ENCODE measurements at places on chromosomes 4 and X.
A peak's percentile ranks its signal among the peaks of the same experiment; 100 is the strongest.

- DNase-seq, result no peak
These were observed 34.6 kb downstream of the SEPTIN11 start for GRCh38 chr4:76984127-76984526.

DNA sequence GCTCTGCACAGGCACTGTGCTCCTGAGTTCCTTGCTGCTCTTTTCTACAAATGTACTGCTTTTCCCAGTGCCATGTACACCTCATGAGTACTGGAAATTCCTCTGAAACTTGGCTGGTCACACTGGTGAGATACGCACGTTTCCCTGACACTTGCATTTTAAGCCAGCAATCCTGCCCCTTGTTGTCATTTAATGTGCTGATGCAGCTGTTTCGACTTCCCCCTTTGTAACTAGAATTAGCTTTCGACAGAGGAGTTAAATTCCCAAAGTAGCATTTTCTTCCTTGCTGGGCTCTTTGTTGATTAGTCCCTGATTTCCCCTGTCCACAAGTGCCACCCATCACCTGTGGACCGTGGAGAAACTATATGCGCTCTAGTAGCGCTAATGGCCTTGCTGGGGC lies 77.5 kb downstream of the IQCM start:
- DNase-seq, result no peak

DNA sequence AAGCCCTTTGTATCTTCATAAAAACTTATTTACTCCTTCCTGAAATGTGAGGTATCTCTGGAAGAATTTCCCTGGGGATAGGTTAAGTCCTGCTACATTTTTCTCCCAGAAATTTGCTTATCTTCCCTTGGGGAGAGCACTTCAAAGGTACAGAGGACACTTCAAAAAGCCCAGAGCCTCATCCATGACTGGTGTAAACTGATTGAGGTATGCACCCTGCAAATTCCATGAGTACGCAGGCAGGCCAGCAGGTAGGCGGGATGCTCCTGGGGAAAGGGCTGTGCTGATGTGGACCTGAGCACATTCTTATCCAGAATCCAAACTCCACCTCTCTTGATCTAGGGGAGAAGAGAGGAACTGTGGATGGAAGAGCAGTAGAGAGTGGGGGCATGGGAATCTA lies 26.3 kb upstream of the RASGEF1B start:
- DNase-seq, result no peak

GRCh38 chr4:113628711-113629110 lies 132.8 kb downstream of the CAMK2D start:
- DNase-seq, result no peak

DNA sequence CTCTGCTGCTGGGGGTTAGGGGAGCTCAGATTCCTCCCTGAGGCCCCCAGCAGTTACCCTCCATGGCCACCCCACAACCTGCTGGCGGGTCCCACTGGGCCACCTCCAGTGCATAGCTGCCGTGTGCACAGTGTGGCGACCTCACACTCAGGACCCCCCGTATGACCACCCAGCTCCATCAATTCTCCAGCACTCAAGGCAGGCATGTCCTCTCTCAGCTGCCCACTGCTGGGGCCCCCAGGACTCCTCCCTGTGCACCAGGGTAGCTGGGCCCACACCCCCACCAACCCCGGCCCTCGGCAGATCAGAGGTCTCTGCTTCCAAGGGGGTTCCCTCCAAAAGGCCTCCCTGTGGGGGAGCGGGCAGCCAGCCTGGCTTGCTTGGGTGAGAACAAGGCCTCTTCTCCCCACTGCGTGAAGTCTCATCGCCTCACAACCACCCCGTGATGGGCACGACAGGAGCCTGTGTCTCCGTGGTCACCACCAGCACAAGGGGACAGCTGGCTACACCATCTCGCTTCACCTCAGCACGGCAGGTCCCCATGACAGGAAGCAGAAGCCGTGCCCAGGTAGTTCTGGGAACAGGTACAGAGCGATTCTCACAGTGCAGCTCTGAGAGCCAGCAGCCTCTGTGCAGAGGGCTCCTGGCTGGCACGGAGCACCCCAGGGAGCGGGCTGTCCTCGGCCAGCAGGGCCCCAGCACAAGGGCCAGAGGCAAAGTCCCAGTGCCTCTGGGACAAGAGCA lies 4.6 kb upstream of the HAUS3 start:
- DNase-seq, result no peak

DNA sequence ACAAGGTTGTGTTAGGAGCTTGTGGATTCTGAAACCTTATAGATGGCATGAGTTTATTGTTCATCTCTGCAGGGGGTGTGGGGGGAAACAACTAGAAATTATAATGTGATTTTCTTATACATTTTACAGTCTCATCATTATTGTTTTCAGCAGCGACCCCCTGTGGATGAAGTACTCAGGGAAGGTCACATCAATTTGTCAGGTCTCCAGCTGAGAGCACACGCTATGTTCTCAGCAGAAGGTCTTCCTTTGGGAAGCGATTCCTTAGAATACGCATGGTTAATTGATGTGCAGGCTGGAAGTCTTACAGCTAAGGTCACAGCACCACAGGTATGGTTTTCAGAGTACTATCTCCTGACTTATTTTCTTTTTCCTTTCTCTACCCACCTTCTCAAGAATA lies 72.2 kb downstream of the BLTP1 start:
- DNase-seq, result peak; percentile 11

- no peak for DNase-seq
These were observed 249.6 kb downstream of the DHRSX start for GRCh38 chrX:2251211-2251610.

DNA sequence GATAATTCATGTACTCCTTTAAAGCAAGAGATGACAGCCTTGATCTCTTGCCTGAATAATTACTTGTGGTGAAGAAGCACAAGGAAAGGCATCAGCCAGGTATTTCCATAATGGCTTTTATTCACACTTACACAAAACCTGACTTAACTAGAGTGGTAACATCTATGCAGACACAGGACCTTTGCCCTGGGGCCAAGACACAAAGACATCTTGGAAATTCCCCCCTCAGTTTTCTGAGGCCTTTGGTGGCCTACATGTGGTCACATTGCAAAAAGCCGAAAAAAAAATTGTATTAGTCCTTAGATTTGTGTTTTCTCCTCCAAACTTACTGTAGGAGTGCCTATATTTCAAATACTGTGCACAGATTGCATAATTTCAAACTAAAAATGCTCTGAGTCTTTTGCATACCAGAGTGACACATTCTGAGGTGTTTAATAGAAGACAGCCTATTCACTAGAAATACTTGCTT lies 172.4 kb downstream of the PDGFC start:
- no peak for DNase-seq

- no peak for DNase-seq
These were observed 6.0 kb downstream of the GALNT7 start for GRCh38 chr4:173174594-173175012.

GRCh38 chr4:84691170-84691691 lies 108.3 kb downstream of the CDS1 start:
- DNase-seq, result no peak

- no peak for DNase-seq
These were observed 9.6 kb upstream of the TSPYL2 start for GRCh38 chrX:53072418-53073114.

DNA sequence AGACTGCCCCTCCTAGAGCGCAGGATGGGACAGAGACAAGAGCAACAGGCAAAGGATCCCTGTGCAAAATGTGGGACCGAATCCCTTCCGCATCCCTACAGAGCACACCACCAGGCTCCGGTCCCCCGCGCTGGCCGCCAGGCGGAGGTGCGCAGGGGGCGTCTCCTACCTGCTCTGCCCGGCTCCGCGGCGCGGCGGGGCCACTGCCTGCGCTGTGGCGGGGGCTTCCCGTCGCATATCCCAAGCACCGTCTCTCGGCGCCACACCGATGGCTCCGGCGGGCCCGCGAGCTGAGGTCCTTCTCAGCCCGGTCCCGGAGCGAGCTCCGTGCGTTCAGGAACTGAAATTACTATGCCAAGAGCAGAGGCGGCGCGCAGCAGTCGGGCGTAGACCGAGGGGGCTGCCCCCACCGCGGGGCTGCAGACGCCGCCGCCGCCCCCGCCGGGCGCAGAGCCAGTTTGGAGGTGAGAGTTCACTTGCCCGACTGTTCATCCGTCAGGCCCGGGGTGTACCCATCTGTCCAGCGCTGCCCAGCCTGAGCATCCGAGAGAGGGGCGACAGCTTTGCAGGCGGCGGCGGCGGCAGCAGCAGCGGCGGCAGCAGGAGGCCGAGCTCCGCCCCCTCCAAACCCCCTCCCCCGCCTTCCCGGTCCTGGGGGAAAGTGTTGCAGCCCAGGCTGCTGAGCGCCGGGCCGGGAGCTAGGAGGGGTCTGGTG lies at the start of gene GPRIN3:
GPRIN3 (minus strand) TSS at position 355 of the 715 bp plus-strand sequence. CDS start 57,690 bp downstream, outside the sequence.
- DNase-seq, result peak; percentile 73

DNA sequence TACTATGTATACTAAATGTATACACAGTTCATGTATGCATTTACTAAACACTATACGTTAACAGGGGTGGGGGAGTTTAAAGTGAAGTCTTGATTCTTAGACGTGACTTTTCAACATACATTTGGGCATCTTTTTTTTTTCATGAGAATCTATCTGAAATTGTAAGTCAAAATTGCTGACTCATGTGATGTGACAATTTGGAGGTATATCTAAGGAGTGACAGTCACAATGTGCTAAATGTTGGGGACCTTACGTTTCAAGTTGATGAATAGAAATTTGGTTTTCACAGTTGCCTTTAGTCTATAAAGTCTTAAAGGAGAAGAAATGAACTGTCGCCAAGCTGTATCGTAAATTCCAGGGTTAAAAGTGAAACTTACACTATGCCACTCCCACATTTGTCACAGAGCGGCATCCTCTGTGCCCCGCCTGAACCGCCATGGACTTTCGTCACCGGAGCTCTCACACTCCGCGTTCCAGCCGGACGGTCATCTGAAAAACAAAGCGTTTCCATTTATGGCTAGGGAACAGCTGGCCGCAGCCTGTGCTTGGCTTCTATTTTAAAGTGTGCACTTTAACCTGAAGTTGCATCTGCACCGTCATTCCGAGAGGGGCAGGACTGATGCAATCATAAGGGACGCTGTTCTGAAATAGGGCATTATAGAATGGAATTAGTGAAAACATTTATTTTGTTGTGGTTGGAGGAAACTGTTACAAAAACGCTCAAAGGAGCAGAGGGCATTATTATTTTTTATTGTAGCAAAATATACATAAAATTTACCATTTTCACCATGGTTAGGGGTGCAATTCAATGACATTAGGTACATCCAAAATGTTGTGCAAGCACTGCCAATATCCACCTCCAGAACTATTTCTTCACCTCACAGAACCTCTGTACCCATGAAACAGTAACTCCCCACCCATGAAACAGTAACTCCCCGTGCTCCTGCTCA lies 30.9 kb downstream of the PDLIM3 start:
- DNase-seq, result no peak

- DNase-seq, result no peak
These were observed 117.5 kb downstream of the AFAP1 start for GRCh38 chr4:7822137-7822505.

- DNase-seq, result no peak
These were observed 72.6 kb downstream of the STOX2 start for GRCh38 chr4:183977707-183978106.

DNA sequence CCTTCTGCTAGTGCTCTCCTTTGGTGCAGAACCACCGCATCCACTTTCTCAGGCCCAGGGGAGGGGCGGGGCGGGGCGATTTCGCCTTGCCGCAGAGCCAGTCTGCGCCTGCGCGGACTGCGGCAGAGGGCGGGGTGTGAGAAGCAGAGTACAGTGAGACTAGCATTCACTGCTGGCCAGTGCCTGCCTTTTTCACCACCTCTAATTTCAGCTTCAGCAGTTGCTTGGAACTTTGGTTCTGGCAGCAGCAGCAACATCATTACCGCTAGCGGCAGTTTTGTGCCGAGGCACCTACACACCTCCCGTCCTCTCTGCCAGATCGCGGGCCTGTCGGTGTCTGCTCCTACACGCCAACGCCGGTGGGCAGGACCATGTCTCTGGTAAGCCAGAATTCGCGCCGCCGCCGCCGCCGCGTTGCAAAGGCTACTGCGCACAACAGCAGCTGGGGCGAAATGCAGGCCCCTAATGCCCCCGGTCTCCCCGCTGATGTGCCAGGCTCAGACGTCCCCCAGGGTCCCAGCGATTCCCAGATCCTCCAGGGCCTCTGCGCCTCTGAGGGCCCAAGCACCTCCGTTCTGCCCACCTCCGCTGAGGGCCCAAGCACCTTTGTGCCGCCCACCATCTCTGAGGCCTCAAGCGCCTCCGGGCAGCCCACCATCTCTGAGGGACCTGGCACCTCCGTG lies at the start of gene MAGEE1:
MAGEE1 (plus strand) TSS at position 151 of the 683 bp plus-strand sequence; CDS start at position 372, 221 bp downstream.
- peak; percentile 75 for DNase-seq

DNA sequence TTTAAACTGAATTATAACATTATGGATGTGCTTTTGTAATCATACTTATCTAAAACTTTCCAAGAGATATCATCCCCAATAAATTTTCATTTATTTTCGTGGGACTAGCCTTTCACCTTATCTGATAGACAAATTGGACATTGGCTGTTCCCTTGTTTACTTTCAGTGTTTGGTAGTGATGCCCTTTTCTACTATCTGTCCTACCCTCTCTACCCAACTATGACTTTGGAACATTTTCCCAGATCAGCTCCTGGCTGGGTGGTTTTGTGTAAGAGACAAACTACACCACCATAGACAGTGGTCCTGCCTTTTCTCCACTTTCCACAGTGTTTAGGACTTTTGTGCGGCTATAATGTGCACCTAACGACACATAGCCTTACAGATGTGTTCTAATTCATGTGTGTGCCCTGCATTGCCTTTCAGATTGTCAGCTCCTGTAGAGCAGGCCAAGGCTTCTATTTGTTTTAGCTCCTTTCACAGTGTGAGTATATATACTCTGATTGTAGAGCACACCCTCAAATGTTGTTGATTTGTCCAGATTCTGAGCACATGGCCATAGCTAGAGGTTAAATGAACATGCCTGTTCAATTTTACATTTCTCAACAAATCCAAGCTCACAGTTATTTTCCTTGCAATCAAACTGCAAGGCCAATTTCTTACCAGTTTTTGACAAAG lies 63.0 kb upstream of the TRPC5OS start:
- no peak for DNase-seq

- DNase-seq, result no peak
These were observed 15.0 kb upstream of the CD99L2 start for GRCh38 chrX:150913511-150913910.

DNA sequence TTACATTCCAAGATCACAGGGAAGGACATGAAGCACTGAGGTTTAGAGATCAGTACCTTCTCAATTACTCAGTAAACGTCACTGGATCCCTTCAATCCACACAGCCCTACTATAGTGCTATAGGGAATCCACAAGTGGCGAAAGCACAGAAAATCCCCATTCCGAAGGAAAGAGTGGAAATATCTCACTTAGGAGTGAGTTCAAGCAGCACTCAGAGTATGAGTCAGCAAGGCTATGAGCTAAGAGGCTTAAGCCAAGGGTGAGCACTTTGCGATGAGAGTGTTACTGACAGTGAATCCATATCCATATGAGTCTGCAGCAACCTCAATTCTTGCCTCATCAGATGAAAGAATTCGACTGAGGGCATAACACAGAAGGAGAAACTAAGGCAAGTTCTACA lies 165.1 kb downstream of the VSIG4 start:
- DNase-seq, result no peak

- DNase-seq, result no peak
These were observed 9.7 kb downstream of the BMPR1B start for GRCh38 chr4:94767446-94767845.

DNA sequence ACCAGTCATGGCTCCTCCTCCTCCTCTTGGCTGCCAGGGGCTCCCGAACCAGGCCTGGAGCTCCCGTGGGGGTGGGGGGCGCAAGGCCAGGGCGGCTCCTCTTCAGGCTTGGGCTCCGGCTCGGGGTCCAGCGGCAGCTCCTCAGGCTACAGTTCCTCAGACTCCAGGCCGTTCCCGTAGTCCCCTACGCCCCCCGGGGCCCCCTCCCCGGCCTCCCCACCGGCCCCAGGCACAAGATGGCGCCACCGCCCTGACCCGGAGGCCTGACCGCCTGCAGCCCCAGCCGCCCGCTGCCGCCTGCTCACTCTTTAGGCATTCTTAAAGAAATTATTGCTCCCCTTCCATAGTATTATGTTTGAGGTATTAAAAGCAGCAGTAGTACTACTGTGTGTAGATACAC lies 54.5 kb downstream of the TAF1 start:
- DNase-seq, result peak; percentile 30

Data from WTC11 (cell line).